ENCODE measurements at places on chromosomes 4 and X. TPM values are rescaled to one million over a fixed set of nuclear protein-coding genes. Genes with fewer than 3 reads are reported as not detected.

- no peaks in the 10 kb centered on the region for H3K27me3 ChIP-seq
- H3K27ac ChIP-seq = no peak overlapping the region
- H3K36me3 ChIP-seq = no peaks in the 10 kb centered on the region
- H3K4me3 ChIP-seq = no peak overlapping the region
Observed at GRCh38 chr4:153115322-153116290, 88.6 kb upstream of the TRIM2 start.

DNA sequence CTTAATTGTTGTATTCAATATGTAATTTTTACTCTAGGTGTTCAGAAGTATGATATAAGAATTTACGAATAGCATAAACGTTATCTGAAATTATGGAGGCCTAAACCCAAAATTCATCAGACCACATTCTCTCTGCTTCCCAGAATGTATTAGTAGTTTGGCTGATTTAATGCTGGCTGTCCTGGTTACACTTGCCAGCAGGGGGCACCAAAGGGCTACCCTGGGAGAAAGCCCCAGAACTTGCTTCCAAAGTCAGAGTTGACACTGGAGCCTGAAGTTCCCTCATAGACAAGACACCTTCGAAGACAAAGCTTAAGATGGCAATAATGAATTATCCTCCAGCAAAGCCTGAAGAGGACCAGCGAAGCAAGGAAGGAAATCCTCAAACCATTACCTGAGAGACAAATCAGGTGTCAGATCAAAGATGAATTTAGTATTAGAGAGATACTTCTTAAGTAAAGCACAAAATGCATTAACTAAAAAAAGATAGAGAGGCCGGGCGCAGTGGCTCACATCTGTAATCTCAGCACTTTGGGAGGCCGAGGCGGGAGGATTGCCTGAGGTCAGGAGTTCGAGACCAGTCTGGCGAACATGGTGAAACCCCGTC lies 11.3 kb upstream of the ANOS1 start:
- peak; percentile 54 for DNase-seq
- no peaks in the 10 kb centered on the region for H3K4me1 ChIP-seq
- no peak overlapping the region for H3K27ac ChIP-seq

DNA sequence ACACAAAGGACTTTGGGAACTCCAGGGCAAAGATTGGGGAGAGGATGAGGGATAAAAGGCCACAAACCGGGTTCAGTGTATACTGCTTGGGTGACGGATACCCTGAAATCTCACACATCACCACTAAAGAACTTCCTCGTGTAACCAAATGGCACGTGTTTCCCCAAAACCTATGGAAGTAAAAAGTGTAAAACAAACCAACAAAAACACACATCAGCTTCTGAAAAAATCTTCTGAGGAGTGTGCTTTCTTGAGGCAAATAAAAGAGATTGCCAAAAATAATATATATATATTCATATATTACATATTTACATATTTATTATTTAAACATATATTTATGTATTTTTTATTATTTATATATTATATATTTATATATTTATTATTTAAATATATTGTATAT lies 3.9 kb downstream of the P2RY8 start:
- peaks cover 19% of the 10 kb centered on the region for H3K4me1 ChIP-seq
- H3K27me3 ChIP-seq = no peaks in the 10 kb centered on the region
- H3K36me3 ChIP-seq = peaks cover 7% of the 10 kb centered on the region
- no peak for DNase-seq
- no peak overlapping the region for H3K27ac ChIP-seq

- H3K36me3 ChIP-seq = peaks cover 58% of the 10 kb centered on the region
- peak overlapping the region; percentile 36 for H3K27ac ChIP-seq
- H3K4me3 ChIP-seq = no peak overlapping the region
Observed at GRCh38 chr4:81454948-81455347, 16.8 kb downstream of the RASGEF1B start.

GRCh38 chr4:1683261-1683735 lies 815 bp downstream of the FAM53A start:
- H3K27ac ChIP-seq = peak overlapping the region; percentile 84
- peaks cover 10% of the 10 kb centered on the region for H3K4me1 ChIP-seq
- peak; percentile 45 for DNase-seq
- no peaks in the 10 kb centered on the region for H3K36me3 ChIP-seq

DNA sequence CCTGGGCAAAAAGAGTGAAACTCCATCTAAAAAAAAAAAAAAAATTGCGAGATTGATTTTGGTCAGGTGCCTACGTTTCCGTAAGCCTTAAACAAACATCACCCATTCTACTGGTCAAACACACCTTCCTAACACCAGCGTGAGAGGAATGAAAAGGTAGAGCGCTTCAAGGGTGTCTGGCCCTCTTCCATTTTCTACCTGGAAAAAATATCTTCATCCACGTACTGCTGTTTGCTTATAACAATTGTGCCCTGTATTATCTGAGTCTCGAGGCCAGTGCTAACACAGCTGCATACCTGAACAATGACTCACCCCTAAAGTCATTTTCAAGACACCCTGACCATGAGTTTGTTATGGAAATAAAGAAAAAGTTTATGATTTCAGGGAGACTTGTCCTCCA lies 13.9 kb downstream of the TMSB4X start:
- H3K36me3 ChIP-seq = no peaks in the 10 kb centered on the region
- no peak overlapping the region for H3K27ac ChIP-seq
- no peak for DNase-seq
- H3K4me1 ChIP-seq = peaks cover 60% of the 10 kb centered on the region
- H3K27me3 ChIP-seq = no peaks in the 10 kb centered on the region
- H3K4me3 ChIP-seq = no peak overlapping the region

DNA sequence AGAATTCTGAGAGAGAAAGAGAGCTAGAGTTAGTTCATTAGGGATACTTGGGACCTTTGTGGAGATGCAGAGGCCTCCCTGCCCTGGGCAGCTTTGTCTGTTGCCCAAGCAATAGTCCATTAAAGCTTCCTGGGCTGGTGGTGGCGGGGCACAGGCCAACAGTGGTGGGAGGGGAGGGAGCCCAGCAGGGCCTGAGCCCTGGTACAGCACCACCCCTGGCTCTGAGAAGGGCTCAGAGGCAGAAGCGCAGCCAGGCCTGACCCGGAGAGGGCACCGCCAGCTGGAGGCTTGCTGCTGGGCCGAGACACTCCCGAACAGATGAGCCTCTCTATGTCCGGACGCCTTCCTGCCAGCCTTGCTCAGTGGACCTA lies 65.3 kb downstream of the EFNB1 start:
- DNase-seq = no peak
- no peaks in the 10 kb centered on the region for H3K36me3 ChIP-seq
- H3K4me1 ChIP-seq = peaks cover 5% of the 10 kb centered on the region
- peak overlapping the region; percentile 43 for H3K4me3 ChIP-seq
- H3K27ac ChIP-seq = peak overlapping the region; percentile 86
- H3K27me3 ChIP-seq = no peaks in the 10 kb centered on the region

DNA sequence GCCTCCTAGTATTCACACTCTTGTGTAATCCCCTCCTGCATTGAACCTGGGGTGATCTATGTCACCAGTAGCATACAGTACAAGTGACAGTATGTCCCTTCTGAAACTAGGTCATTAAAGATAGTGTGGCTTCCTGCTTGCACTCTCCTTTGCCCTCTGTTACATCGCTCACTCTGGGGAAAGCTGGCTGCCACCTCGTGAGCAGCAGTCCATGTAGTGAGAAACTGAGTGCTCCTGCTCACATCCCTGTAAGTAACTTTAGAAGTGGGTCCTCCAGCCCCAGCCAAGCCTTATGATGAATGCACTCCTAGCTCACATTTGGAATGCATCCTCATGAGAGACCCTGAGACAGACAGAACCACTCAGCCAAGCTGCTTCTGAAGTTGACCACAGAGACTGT lies 89.8 kb upstream of the TNIP3 start:
- H3K27ac ChIP-seq = peak overlapping the region; percentile 61

HDAC6 gene
- 10.5 TPM for polyA plus RNA-seq

- no peak overlapping the region for H3K4me3 ChIP-seq
- H3K27ac ChIP-seq = no peak overlapping the region
- no peaks in the 10 kb centered on the region for H3K36me3 ChIP-seq
- DNase-seq = no peak
- H3K27me3 ChIP-seq = peaks cover 6% of the 10 kb centered on the region
Observed at GRCh38 chr4:683982-684622, 4.8 kb downstream of the SLC49A3 start.

DNA sequence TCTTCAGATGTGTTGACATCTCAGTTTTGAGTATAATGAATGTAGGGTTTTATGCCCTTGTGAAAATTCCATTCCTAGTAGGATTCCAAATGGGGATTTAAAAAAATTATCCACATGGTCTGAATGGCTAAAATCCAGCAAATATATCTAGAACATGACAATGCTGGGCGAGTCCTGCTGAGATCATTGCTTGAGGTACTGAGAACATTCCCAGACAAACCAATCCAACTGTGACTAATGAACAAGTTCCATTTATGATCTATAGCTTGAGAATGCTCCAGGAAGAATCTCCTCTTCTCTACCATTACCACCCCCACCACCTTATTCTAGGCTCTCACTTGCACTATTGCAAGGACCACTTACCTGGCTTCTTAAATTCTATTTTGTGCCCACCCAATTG lies 77.2 kb upstream of the IL1RAPL2 start:
- DNase-seq = no peak
- H3K27ac ChIP-seq = no peak overlapping the region
- H3K4me3 ChIP-seq = no peak overlapping the region
- no peaks in the 10 kb centered on the region for H3K36me3 ChIP-seq
- H3K27me3 ChIP-seq = peaks cover 6% of the 10 kb centered on the region

ADGRG4 gene
- polyA plus RNA-seq = not detected

DNA sequence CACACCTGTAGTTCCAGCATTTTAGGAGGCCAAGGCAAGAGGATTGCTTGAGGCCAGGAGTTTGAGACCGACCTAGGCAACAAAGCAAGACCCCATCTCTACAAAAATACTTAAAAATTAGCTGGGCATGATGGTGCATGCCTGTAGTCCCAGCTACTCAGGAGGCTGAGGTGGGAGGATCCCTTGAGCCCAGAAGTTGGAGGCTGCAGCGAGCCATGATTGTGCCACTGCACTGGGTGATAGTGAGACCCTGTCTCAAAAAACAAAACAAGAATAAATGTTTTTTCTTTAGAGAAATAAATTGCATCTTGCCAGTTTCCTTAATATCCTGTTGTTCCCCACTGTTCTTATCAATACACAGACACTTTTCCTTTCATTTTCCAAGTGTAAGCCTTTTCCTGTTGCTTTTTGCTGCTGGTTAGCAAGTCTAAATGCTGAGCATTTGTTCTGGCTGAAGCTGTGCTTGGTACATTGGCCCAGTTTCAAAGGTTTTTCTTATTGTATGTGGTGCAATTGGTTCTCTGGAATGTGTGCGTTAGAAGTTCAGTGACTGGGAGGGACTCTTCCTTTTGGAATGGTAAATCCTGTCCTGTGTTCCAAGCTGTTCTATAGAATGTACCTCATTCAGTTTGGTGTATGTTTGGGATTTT lies 98.2 kb downstream of the AFF1 start:
- no peaks in the 10 kb centered on the region for H3K27me3 ChIP-seq
- H3K36me3 ChIP-seq = no peaks in the 10 kb centered on the region
- H3K4me3 ChIP-seq = no peak overlapping the region
- DNase-seq = no peak
- H3K4me1 ChIP-seq = peaks cover 49% of the 10 kb centered on the region

- DNase-seq = no peak
- H3K27ac ChIP-seq = no peak overlapping the region
- H3K4me3 ChIP-seq = no peak overlapping the region
- peaks cover 2% of the 10 kb centered on the region for H3K4me1 ChIP-seq
Observed at GRCh38 chrX:57137501-57137900, 304 bp upstream of the SPIN2A start.

DNA sequence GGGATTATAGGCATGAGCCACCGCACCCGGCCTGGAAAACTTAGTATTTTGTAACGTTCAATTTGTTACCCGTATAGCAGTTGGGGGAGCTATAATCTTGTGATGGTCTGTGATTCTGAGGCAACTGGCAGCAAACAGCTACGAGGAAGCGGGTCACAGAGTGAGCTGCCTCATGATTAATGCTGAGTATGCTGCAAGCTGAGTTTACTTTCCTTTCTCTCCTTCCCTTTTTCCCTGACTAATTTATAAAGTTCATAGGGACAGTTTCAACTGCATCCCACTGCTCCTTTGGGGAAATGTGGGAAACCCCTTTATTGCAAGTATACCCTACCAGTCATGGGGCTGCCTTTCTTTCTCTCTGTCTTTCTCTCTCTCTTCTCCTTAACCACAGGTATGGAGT lies 17.7 kb upstream of the ELOVL6 start:
- no peak for DNase-seq
- no peak overlapping the region for H3K27ac ChIP-seq
- H3K27me3 ChIP-seq = peaks cover 2% of the 10 kb centered on the region
- H3K4me1 ChIP-seq = no peaks in the 10 kb centered on the region
- peaks cover 7% of the 10 kb centered on the region for H3K36me3 ChIP-seq

DNA sequence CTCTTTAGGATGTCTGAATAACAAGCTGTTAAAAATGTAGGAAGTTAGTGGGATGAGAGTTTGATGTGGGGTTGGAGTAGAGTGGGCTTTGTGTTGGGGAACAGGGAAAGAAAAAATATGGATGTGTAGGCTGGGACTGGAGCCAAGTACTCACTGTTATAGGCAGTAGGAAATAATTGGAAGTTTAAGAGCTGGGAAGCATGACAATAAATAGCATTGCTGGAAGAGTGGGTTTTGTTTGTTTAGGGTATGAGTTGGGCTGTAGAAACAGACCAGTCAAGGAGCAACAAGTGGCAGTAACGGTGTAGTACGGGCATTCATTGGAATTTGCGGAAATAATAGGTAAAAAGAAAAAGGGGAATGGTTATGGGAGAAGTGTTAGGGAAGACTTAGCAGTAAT lies 81.6 kb downstream of the KDM6A start:
- H3K4me3 ChIP-seq = no peak overlapping the region
- no peak overlapping the region for H3K27ac ChIP-seq
- no peaks in the 10 kb centered on the region for H3K36me3 ChIP-seq
- no peaks in the 10 kb centered on the region for H3K27me3 ChIP-seq
- DNase-seq = no peak

DNA sequence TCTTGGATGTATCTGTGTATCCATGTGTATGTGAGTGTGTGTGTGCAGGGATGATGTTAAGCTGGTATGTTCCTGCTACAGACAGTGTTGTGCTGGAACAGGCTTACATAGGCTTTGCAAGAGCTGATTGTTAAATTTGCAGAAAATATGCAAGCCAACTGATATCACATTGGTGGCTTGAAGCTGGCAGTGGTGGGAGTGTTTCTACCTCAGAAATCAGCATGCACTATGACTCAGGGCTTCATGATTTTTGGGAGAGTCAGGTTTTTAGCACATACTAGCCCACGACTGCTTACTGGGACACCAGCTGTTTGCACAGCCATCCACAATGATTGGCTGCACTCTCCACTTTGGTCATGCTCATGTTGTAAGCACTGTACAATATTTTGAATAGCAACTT lies 261.8 kb downstream of the DHX15 start:
- H3K27ac ChIP-seq = no peak overlapping the region
- no peaks in the 10 kb centered on the region for H3K36me3 ChIP-seq
- no peaks in the 10 kb centered on the region for H3K4me1 ChIP-seq
- peaks cover 18% of the 10 kb centered on the region for H3K27me3 ChIP-seq

DNA sequence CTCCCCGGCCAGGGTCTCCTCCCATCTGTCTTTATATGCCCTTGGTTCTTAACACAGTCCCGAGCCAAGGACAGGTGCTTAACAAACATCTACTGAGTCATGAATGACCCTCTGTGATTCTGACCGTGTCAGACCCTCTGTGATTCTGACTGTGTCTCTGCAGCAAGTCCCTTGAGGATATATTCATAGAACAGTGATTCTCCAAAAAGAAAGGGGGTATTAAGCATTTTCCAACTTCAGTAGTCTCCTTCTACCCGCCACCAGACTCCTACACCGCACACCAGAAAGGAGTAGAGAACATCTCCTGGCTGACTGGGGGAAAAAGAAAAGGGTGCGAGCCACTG lies 13.6 kb downstream of the ACSL1 start:
- no peaks in the 10 kb centered on the region for H3K27me3 ChIP-seq
- H3K4me1 ChIP-seq = peaks cover 25% of the 10 kb centered on the region
- DNase-seq = no peak
- H3K4me3 ChIP-seq = no peak overlapping the region
- H3K36me3 ChIP-seq = no peaks in the 10 kb centered on the region

All from naive thymus-derived CD8-positive, alpha-beta T cell (primary cell).